Fibroblast of skin of right biceps (primary cell): ENCODE measurements at places on chromosomes 5 and 9.
A peak's percentile ranks its signal among the peaks of the same experiment; 100 is the strongest.

DNA sequence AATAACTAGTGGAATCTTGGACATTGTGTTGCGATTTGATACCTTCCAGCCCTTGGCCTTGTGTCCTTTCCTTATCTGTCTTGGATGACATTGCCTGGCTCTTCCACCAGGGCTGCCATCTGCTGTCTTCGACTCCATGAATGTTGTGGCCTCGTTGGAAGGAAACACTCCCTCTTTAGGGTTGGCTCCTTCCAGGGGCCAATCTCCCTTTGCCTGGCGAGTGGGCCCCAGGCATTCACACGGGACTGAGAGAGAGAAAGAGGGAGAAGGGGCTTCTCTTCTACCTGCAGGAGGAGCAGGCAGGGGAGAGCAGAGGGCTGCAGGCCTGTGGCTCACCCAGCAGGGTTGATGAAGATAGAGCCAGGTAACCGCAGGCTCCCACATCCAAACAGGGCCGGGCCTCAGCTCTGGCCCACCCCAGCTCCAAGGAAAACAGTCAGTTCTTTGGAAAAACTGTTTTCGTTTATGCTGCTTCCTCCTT is 31.3 kb downstream of the FGF1 start:
- DNase-seq: no peak

DNA sequence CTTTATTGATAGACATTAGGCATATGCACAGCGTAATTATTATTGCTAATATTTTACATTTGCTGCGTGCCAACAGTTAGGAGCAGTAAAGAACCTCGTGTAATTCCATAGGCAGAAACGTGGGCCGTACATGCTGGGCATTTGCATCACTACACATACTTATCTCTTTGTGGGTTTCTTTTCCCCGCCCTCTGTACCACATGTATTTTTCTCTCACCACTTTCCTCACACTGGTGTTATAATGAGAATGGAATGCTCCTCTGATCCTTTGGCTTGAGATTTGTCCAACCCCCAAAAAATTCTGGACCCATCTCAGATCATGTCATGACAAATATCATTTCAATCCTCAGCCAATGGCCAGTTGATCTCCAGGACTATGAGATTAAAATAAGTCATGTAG is 1952.6 kb upstream of the WWC1 start:
- DNase-seq: peak; percentile 47

DNA sequence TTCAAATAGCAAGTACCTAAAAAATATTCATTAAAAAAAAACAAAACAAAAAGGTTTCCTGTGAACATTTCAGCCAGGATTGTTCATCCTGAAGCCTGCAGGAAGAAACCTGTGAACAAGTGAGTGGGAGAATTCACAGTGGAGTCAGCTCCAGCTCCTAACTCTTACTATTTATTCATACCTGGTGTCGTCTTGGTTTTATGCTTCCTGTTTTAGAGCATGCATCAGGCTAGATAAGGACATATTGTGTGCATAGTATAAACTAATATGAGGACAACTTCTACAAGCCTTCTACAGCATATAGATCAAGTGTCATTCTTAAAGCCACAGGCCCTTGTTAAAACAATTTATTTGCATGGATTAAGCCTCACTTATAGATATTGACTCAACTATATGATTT is 169.9 kb downstream of the EFNA5 start:
- DNase-seq: no peak

- DNase-seq: no peak
These were observed 129.6 kb upstream of the GRIA1 start for GRCh38 chr5:153360860-153361259.

GRCh38 chr5:79510638-79511037 is 3.3 kb downstream of the HOMER1 start:
- no peak for DNase-seq

DNA sequence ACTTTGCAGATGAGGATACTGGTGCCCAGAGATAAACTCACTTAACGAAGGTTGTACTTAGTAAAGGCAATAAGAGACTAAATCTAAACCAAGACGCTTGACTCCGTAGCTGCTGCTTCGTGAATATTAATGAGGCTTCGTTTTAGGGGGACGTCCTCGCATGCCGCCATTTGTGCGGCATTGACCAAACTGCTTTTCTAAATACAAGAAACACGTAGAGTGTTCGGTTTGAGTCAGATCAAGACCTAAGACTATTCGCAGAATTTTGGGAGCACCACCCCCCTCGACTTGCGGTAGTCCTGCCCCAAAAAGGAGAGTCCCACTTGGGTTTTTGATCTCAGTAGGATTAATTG is 1.1 kb downstream of the NPM1 start:
- DNase-seq: no peak

- no peak for DNase-seq
These were observed 152.9 kb downstream of the CDC42SE2 start for GRCh38 chr5:131416729-131417128.

DNA sequence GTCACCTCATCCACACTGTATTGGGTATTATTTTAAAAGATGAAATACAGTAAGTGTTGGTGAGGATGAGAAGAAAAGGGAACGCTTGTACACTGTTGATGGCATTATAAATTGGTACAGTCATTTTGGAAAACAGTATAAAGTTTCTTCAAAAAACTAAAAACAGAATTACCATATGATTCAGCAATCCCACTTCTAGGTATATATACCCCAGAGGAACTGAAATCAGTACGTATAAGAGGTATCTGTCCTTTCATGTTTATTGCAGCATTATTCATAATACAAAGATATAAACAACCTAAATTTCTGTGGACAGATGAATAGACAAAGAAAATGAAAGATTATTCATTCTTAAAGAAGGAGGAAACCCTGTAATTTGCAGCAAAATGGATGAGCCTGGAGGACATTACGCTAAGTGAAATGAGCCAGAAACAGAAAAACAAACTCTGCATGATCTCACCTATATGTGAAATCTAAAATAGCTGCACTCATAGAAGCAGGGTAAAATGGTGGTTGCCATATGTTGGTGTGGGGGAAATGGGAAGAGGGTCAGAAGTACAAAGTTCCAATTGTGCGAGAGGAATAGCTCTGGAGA is 191.6 kb downstream of the TRIM36 start:
- no peak for DNase-seq

- no peak for DNase-seq
These were observed 18.3 kb upstream of the ACSL6 start for GRCh38 chr5:132029609-132030330.

DNA sequence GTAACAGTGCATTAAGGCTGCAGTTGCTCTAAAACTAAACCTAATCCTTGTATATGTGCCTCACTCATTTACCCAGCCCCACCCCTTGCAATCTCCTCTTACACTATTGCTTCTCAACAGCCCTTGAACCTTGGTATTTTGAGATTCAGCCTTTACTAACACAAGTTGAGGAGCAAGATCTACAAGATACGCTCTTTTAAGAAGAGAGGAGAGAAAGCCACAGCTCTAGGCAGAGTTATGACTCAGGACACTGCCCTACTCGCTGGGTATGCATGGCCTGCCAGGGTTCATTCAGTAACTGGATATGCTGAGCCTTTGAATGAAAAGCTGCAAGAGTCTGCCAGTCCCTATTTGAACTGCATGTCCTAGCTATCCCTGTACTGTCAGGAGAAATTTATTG is 219.5 kb downstream of the PCSK5 start:
- no peak for DNase-seq

GRCh38 chr9:35071814-35072460 is 488 bp downstream of the VCP start:
- DNase-seq: peak; percentile 87

DNA sequence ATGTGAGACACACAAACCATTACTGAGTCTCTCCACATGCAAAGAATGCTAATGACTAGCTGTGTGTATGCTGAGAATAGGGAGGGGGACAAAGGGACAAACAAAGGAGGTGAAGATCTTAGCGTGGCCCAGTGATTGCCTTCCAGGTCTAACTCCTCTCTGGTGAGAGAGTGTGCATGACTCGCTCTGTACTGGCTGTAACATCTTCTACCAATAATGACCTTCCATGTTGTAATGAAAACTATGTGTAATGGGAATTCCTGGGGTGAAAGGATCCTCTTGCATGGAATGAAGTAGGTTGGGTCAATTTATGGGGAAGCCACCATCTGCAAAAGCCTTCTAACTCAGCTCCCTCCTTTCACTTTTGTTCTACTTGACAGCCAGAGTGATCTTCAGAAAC is 24.4 kb upstream of the GPR151 start:
- DNase-seq: peak; percentile 45

GRCh38 chr9:130940027-130940549 is 1.0 kb upstream of the FIBCD1 start:
- DNase-seq: no peak
